Breast epithelium (tissue), 4 donors: ENCODE measurements at places on chromosomes 7 and 10.

DNA sequence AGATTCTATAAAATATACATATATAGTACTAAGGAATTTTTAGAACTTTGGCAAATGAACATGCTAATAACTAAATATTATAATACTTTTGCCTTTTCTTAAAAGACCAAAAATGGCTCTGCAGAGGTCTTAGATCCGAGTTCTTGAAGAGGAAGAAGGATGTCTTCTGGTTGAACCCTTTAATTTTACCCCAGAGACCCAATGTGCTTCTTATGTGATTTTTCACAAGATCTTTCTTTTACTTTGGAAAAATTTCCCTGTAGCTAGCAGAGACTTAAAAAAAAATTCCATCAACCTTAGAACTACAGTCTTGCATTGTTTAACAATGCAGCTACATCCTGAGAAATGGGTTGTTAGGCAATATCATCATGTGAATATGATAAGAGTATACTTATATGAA lies 663.2 kb downstream of the PARD3 start:
- DNase-seq, result no peak
- H3K4me3 ChIP-seq, result no peak overlapping the region
- H3K27ac ChIP-seq, result no peak overlapping the region
- H3K4me1 ChIP-seq, result no peaks in the 10 kb centered on the region
- H3K36me3 ChIP-seq, result no peaks in the 10 kb centered on the region

- H3K4me1 ChIP-seq, result no peaks in the 10 kb centered on the region
- no peaks in the 10 kb centered on the region for H3K27me3 ChIP-seq
These were observed 5.2 kb upstream of the APBB1IP start for GRCh38 chr10:26432938-26433337.

DNA sequence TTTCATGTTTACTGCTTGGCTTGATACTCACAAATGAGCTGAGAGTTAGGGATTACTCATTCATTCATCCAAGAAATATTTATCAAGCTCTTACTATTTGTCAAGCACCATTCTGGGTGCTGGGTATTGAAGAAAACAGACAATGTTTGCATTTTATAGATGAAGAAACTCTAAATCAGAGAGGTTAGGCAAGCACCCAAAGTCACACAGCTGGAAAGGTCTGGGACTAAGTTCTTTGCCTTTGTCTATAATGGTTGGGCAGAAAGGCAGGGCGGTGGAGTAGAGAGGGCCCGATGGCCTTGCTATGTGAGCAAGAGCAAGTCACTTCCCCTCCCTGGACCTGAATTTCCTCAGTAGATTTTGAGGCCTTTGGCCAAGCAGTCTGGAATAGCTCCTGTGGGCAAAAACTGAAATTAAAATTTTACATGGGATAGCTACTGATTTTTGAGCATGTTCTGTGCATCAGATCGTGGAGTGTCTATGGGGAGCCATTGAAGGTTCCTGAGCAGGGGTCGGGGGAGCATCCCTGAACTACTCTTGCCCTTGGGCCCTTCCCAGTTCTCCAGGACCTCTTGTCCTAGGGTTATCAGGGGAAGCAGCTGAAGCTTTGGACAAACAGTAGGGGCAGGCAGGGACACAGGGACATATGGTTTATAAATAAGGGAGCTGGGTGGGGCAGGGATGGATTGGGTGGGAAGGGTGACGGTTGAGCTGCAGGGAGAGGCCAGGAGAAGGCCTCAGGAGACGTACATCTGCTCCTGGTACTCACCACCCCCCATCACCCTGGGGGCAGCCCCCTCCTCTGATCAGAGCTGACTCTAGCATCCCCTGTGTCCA lies 23.3 kb downstream of the AQP1 start:
- H3K27me3 ChIP-seq, result no peaks in the 10 kb centered on the region
- no peak overlapping the region for H3K4me3 ChIP-seq
- no peaks in the 10 kb centered on the region for H3K36me3 ChIP-seq
- no peak overlapping the region for H3K27ac ChIP-seq
- no peak for DNase-seq

- H3K27ac ChIP-seq, result peak overlapping the region; percentile 87
- peak; percentile 66 for DNase-seq
- no peaks in the 10 kb centered on the region for H3K36me3 ChIP-seq
These were observed 7.7 kb downstream of the CTBP2 start for GRCh38 chr10:125152450-125153368.

- no peaks in the 10 kb centered on the region for H3K36me3 ChIP-seq
- no peaks in the 10 kb centered on the region for H3K4me1 ChIP-seq
- H3K4me3 ChIP-seq, result no peak overlapping the region
- no peak for DNase-seq
- H3K27ac ChIP-seq, result no peak overlapping the region
- no peaks in the 10 kb centered on the region for H3K27me3 ChIP-seq
These were observed 20.1 kb upstream of the CABCOCO1 start for GRCh38 chr10:61642676-61643075.

DNA sequence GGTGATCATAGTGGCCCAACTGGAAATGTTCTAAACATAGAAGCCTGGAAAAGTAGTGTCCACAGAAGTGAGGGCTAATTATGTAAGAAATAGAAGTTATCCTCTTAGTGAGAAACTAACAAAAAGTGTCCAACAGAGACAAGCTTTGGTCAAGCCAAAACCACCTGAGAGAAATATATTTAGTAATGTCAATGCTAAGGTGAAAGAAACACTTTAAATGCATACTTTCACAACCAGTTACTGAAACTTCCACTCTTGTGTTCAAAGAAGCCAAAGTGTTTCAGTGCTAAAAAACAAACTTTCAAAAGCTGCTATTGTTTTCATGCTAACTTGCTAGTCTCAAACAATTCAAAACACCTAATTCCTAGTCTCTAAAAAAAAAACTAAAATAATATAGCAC lies 18.1 kb downstream of the RAB11FIP2 start:
- H3K36me3 ChIP-seq, result no peaks in the 10 kb centered on the region
- no peak for DNase-seq
- no peaks in the 10 kb centered on the region for H3K4me1 ChIP-seq
- H3K4me3 ChIP-seq, result no peak overlapping the region
- H3K27me3 ChIP-seq, result no peaks in the 10 kb centered on the region

- no peaks in the 10 kb centered on the region for H3K27me3 ChIP-seq
- no peaks in the 10 kb centered on the region for H3K4me1 ChIP-seq
- DNase-seq, result no peak
- peak overlapping the region; percentile 58 for H3K27ac ChIP-seq
- H3K36me3 ChIP-seq, result no peaks in the 10 kb centered on the region
- H3K4me3 ChIP-seq, result no peak overlapping the region
These were observed 2.8 kb downstream of the GIMAP6 start for GRCh38 chr7:150629347-150629746.

GRCh38 chr10:21895932-21896331 lies 107.6 kb downstream of the DNAJC1 start:
- H3K4me3 ChIP-seq, result no peak overlapping the region
- no peak for DNase-seq
- no peaks in the 10 kb centered on the region for H3K36me3 ChIP-seq
- H3K4me1 ChIP-seq, result no peaks in the 10 kb centered on the region
- no peak overlapping the region for H3K27ac ChIP-seq

- H3K27ac ChIP-seq, result no peak overlapping the region
- no peaks in the 10 kb centered on the region for H3K4me1 ChIP-seq
- no peaks in the 10 kb centered on the region for H3K36me3 ChIP-seq
- DNase-seq, result no peak
- no peak overlapping the region for H3K4me3 ChIP-seq
These were observed 42.4 kb downstream of the TPST1 start for GRCh38 chr7:66247380-66248078.

- no peaks in the 10 kb centered on the region for H3K27me3 ChIP-seq
- DNase-seq, result no peak
- H3K27ac ChIP-seq, result peak overlapping the region; percentile 60
- H3K4me1 ChIP-seq, result no peaks in the 10 kb centered on the region
These were observed 27.9 kb downstream of the MTURN start for GRCh38 chr7:30162622-30163124.

DNA sequence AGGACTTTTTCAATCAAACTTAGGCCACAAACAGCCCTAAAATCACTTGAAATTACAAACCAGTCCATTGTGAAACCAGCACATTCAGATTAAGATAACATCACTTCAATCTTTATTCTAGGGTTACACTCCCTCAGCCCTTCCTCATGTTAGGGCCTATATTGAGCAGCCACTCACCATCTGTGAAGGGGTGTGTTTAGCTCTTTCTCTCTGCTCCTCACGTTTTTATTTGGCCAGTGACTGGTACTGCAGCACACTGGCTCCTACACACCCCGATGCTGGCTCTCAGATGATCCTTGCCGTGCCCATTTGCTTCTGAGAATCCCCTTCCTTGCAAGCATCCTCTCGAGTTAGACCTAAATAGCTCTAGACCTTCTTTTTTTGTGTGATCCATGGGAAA lies 604.5 kb downstream of the INHBA start:
- H3K4me3 ChIP-seq, result no peak overlapping the region
- H3K4me1 ChIP-seq, result no peaks in the 10 kb centered on the region

DNA sequence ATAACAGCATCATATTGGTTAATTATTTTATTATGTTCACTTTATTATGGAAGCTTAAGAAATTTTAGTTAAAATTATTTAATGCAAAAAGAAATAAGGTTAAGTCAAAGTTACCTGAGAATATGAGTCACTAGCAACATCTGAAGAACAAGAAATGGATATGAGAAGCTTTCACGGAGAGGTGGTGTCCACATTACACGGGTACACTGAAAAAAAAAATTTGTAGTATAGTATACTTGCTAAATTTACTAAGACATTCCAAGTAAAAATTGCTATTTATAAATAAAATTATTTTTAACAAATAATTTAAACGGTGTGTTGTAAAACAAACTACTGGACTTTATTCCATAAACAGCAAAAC lies 63.9 kb downstream of the DPY19L1 start:
- H3K27ac ChIP-seq, result no peak overlapping the region
- no peaks in the 10 kb centered on the region for H3K36me3 ChIP-seq
- no peaks in the 10 kb centered on the region for H3K4me1 ChIP-seq
- DNase-seq, result no peak
- H3K27me3 ChIP-seq, result no peaks in the 10 kb centered on the region
- no peak overlapping the region for H3K4me3 ChIP-seq

- peaks cover 9% of the 10 kb centered on the region for H3K36me3 ChIP-seq
- H3K4me3 ChIP-seq, result no peak overlapping the region
- no peak overlapping the region for H3K27ac ChIP-seq
- H3K4me1 ChIP-seq, result no peaks in the 10 kb centered on the region
- H3K27me3 ChIP-seq, result no peaks in the 10 kb centered on the region
These were observed 7.5 kb downstream of the ZNF282 start for GRCh38 chr7:149202831-149203231.

DNA sequence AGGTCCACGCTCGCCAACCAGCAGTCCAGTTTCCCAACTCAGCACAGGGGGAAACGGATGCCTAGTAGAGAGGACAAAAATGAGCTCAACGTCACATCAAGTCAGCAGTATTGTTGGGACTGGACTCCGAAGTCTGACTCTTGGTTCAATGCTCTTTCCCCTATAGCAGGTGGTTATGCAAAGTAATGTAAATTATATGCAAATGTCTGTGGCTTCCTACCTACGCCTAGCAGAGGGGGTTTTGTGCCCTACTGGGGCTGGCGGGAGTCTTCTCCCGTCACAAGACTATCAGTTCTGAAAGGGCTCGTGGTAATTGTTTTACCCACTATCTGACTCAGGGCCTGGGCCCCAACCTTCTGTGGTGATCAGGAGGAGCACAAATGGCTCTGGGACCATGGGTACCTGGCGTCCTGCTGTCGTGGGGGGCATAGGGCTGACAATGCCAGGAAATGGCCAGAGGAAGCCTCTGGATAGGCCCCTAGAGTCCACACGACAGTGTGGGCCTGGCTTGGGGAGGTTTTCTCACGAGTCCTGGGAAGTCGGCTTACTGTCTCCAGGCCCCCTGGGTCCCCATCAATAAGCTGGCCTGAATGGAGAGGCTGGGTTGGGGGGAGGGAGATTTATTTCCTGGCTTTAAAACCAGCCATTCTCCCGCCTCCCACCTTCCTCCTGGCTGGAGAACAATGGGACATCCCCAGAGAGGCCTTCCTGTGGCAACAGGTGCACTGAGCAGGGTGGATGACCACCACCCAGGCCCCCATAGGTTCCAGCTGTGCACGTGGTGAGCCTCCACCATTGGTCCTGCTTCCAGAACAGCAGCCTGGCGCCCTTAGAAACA lies 41.8 kb downstream of the UNC5B start:
- H3K27ac ChIP-seq, result no peak overlapping the region
- H3K4me3 ChIP-seq, result no peak overlapping the region
- no peaks in the 10 kb centered on the region for H3K4me1 ChIP-seq
- DNase-seq, result no peak
- H3K36me3 ChIP-seq, result no peaks in the 10 kb centered on the region

GRCh38 chr10:131022981-131023380 lies 288.5 kb downstream of the TCERG1L start:
- H3K4me3 ChIP-seq, result no peak overlapping the region
- no peak for DNase-seq
- H3K4me1 ChIP-seq, result no peaks in the 10 kb centered on the region
- H3K27me3 ChIP-seq, result no peaks in the 10 kb centered on the region
- H3K36me3 ChIP-seq, result no peaks in the 10 kb centered on the region

- H3K27ac ChIP-seq, result peak overlapping the region; percentile 25
- H3K4me1 ChIP-seq, result no peaks in the 10 kb centered on the region
- no peaks in the 10 kb centered on the region for H3K36me3 ChIP-seq
- H3K27me3 ChIP-seq, result no peaks in the 10 kb centered on the region
- no peak for DNase-seq
- H3K4me3 ChIP-seq, result no peak overlapping the region
These were observed 252.5 kb downstream of the TWIST1 start for GRCh38 chr7:18864967-18865366.

GRCh38 chr7:2170576-2171521 lies 61.9 kb downstream of the MAD1L1 start:
- H3K4me3 ChIP-seq, result no peak overlapping the region
- DNase-seq, result no peak
- no peak overlapping the region for H3K27ac ChIP-seq
- H3K36me3 ChIP-seq, result no peaks in the 10 kb centered on the region

DNA sequence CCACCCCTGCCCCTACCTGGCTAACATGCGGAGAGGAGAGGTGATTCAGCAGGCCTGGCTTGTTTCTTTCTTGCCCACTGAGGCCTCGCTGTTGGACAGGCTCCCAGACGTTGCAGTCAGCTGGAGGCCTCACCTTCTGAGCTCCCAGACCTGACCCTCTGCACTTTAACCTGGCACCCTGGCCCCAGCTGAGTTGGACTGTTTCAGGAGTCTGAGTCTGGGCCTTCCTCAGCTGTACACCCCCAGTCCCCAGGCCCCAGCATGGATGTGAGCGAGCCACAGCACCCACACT lies 35.0 kb downstream of the UNC5B start:
- no peaks in the 10 kb centered on the region for H3K36me3 ChIP-seq
- no peak overlapping the region for H3K4me3 ChIP-seq
- H3K27me3 ChIP-seq, result no peaks in the 10 kb centered on the region
- peaks cover 8% of the 10 kb centered on the region for H3K4me1 ChIP-seq
- H3K27ac ChIP-seq, result no peak overlapping the region

- no peak for DNase-seq
- H3K36me3 ChIP-seq, result no peaks in the 10 kb centered on the region
- H3K4me1 ChIP-seq, result peaks cover 12% of the 10 kb centered on the region
- no peak overlapping the region for H3K27ac ChIP-seq
These were observed 823 bp downstream of the TWNK start for GRCh38 chr10:100988166-100988565.

DNA sequence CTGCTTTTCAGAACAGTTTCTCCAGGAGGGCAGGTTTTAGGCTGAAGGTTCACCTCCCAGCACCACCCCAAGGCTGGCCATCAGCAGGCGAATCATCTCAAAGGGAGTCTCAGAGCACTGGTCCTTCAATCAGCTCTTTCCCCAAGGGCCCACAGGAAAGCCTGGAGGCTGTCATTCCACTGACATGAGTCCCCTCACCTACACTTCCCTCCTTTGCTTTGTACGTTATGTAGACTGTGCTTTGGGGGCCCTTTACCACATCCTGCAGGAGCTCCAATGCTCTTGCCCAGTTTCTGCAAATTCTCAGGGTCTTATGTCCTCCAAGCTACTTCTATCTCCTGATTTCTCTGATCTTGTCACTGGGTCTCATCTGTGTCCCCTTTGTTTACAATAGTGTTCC lies 15.4 kb downstream of the WDFY4 start:
- H3K4me1 ChIP-seq, result no peaks in the 10 kb centered on the region
- no peak overlapping the region for H3K27ac ChIP-seq
- no peak for DNase-seq
- no peaks in the 10 kb centered on the region for H3K27me3 ChIP-seq
- H3K4me3 ChIP-seq, result no peak overlapping the region
